ENCODE measurements at places on chromosomes 2 and 18.

DNA sequence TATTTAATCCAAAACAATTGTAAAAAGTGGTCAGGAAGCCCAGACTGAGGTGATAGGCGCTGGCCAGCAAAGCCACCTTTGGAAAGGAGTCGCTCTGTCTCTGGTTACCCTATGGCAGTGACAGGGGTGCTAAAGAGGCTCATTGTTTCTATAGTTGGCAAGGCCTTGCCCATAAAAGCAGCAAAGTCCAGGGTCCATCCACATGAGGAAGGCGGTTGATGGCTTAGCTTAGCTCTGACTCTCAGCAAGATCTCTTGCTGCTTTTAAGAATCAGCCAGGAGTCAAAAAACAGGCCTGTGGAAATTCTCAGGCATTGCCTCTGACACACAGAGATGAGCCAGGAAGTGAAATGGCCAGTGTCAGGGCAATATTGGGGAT lies 57.8 kb upstream of the CYP26B1 start:
- no peak for DNase-seq

GRCh38 chr2:73008766-73009135 lies 62.8 kb downstream of the SFXN5 start:
- DNase-seq, result no peak

- DNase-seq, result no peak
Measured at GRCh38 chr2:55672630-55673029, 21.0 kb downstream of the PNPT1 start.

DNA sequence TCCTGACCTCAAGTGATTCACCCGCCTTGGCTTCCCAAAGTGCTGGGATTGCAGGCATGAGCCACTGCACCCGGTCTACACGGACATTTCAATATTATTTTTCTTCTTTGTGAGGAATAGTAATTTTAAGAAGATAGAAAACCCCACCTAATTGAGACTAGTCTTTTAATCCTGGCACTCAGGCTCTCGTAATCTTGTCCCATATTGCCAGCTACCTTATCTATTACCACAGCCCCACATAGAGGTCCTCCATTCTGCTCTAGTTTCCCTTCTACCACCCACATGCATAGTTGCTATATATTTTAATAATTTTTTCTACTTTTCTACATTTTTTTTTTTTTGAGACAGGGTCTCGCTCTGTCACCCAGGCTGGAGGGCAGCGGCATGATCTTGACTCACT lies 9.5 kb upstream of the USP14 start:
- no peak for DNase-seq

GRCh38 chr2:33219850-33220275 lies 256.6 kb upstream of the RASGRP3 start:
- no peak for DNase-seq

DNA sequence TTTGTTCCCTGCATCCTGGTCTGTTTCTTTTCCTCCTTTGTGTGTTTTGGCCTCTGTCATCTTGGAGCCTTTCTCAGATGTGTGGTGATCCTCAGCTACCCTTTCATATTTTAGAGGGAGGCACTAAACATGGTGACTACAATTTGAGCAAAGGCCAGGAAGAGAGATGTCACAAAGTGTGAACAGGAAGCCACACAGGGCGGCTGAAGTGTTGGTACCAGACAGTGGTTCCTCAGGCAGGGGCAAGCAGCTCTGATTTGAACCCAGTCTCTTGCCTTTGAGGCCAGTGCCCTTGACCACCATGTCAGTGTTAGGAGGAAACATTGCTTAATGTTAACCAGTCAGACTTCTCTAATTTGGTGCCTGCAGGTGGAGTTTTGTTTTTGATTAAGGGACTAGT lies 9.2 kb downstream of the LRRFIP1 start:
- no peak for DNase-seq

DNA sequence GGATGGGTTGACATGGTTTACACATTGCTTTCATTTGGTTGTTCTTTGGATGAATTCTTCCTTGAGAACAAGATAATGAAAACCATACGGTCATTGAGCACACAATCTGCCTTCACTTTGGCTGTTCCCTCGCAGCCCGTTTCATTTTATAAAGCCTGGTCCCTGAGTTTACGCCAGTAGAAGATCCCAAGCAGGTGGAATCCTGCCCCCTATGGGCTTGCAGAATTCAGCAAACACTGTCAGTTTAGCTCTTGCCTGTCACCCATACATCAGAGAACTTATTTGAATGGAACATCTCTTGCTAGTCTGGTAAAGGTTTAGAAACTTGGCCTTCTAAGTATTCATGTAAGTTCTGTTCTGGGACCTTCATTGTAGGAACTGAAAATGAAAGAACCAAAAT lies 666.4 kb upstream of the ZEB2 start:
- no peak for DNase-seq

DNA sequence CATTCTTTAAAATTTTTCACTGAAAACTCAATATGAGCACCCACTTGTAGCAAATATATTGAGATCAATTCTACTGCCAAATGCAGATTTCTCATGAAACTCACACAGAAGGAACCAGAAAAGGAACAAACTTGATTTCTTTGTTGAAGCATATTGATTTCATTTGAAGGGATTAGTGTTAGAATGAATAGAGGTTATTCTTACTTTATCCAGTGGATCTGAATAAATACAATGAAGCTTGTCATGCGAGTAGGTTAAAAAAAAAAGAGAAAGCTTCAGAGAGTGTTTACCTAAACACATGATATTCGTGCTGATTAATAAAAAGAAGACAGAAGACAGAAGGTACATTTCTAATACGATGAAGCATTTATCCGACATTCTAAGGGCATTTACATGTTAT lies 226.7 kb upstream of the ZSWIM2 start:
- no peak for DNase-seq

- no peak for DNase-seq
Measured at GRCh38 chr2:72211350-72211749, 63.7 kb upstream of the CYP26B1 start.

GRCh38 chr2:145464866-145465265 lies 944.9 kb upstream of the ZEB2 start:
- no peak for DNase-seq

GRCh38 chr2:49901202-49902065 lies 747.1 kb upstream of the FSHR start:
- no peak for DNase-seq

DNA sequence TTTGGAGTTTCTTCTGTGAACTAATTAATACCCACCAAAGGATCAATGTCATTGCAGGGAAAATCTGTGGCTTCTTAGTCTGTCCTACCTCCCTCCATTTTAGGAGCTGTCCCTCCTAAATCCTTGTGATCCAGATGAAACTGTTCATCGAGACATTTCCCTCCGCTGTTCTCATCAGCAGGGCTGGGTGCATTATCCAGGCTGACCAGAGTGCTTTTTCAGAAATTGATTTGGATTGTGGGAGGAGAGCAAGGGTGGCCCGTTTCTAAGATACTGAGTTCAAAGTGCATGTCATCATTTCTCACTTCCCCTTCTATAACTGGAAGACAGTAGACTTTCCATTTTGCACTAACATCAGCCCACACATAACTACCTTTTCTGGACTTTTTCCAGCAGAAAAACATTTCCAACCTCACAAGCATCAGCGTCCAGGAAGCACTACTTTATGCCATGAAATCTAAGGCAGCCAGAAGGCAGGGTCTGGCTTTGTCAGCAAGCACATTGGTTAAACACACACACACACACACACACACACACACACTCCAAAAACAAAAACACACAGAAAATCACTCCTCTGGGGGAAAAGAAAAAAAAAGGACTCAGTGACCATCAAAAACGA lies 94.1 kb downstream of the ANKRD44 start:
- no peak for DNase-seq

- peak; percentile 47 for DNase-seq
Measured at GRCh38 chr2:96556441-96557330, 20.1 kb downstream of the ARID5A start.

- DNase-seq, result no peak
Measured at GRCh38 chr18:10230072-10230471, 224.4 kb upstream of the APCDD1 start.

GRCh38 chr2:25090801-25091200 lies 48.9 kb downstream of the EFR3B start:
- no peak for DNase-seq

- DNase-seq, result no peak
Measured at GRCh38 chr2:31223026-31223425, 5.7 kb upstream of the CAPN14 start.

GRCh38 chr2:190765386-190766173 lies 115.0 kb upstream of the GLS start:
- no peak for DNase-seq

- DNase-seq, result no peak
Measured at GRCh38 chr2:82675186-82675585, 1783.9 kb downstream of the SUCLG1 start.

DNA sequence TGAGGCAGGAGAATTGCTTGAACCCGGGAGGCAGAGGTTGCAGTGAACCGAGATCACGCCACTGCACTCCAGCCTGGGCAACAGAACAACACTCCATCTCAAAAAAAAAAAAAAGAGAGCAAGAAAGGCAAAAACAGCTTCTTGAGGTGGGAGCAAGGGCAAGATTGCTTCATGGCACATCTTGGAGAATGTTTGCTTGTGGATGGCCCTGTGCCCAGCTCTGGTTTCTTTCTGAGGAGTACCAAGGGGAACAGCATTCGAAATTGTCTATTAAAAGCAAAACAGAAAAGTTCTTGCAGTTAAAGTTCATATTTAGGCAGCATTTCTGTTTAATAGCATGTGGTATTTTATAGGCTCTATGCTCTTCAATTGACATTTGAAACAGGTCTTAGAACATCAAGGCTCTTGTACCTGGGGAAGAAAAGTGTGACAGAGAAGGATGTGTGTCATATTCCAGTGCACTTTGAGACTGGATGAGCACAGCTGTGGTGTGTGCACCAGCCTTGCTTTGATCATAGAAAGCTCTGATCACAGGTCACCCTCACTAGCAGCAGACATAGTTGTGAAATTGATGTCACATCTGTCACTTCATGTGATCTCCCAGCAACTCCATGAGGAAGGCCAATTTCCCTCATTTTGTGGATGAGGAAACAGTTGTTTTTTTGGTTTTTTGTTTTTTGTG lies 154.3 kb downstream of the UXS1 start:
- DNase-seq, result no peak

- DNase-seq, result no peak
Measured at GRCh38 chr2:168215813-168216212, 31.6 kb downstream of the STK39 start.

GRCh38 chr2:126979039-126980003 lies 80.6 kb downstream of the TEX51 start:
- no peak for DNase-seq

DNA sequence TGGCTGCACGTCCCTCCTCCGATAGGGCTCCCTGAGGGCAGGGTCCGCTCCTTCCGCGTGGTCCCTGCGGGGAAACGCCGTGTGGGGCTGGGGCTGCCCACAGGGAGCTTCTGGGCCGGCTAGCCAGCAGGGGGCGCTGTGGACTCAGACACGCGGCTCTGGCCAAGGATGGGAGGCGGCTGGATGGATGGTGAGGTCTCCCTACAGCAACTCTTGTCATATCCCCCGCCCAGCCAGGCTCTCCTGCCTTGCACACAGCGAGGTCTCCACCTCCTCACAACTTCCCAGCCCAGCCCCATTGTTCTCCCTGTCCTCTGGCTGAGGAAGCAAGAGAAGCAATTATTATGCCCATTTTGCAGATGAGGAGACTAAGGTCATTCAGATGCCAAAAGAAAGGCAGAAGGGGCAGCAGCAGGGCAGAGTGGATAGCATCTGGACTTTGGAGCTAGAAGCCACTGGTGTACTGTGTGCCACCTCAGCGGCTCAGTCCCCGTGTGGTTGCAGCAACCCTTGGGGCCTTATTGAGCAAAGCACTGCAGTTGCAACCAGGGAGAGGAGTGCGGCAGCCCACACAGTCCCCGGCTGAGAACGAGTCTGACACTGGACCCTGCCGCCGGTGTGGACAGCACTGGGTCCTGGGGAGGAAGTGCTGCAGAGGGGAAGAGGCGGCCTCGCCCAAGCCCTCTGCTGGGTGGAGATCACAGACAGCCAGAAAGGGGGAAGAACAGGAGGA lies 99.0 kb downstream of the ZFP36L2 start:
- peak; percentile 96 for DNase-seq

GRCh38 chr18:76099931-76100457 lies 395.0 kb downstream of the ZNF516 start:
- DNase-seq, result no peak

Data from CD8-positive, alpha-beta T cell (primary cell).